ENCODE measurements at places on chromosomes 11 and 22. TPM values are rescaled to one million over a fixed set of nuclear protein-coding genes. Genes with fewer than 3 reads are reported as not detected.

DNA sequence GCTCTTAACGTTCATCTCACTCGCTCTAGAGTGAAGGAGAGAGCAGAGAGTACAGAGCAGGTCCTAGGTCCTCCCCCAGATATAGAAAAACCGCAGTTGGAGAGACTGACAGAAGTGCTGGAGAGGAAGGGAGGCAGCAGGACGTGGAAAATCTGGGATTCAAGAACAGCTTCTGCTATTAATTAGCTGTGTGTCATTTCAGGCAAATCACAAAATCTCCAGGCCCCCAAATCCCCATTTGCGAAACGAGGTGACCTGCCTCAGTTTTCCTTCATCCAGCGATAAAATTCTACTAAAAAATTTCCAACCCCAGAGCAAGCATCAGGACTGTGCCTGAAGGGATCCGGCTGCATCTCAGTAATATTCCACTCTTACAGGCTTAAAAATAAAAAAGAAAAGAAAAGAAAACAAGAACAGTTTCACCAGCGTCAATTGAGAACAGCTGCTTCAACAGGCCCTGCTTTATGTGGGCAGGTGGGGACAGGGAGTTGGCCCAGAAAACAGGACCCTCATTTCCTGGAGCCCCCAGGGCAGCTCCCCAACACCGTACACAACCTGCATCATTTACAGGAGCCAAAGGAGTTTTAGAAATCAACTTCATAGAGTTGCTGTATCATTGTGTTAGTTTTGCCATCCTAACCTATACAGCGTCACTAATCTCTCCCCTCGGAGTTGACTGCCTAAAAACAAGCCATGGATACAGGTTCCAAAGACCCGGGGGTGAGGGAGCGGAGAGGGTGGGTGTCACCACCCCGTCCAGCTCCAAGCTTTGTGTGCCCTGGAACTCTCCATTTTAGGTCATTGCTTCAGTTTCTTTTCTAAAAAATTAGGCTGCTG, 2.3 kb upstream of the MALAT1 start:
- no peak for DNase-seq

- no peak for DNase-seq
Observed at GRCh38 chr11:70367071-70367470, 31.3 kb upstream of the CTTN start.

DNA sequence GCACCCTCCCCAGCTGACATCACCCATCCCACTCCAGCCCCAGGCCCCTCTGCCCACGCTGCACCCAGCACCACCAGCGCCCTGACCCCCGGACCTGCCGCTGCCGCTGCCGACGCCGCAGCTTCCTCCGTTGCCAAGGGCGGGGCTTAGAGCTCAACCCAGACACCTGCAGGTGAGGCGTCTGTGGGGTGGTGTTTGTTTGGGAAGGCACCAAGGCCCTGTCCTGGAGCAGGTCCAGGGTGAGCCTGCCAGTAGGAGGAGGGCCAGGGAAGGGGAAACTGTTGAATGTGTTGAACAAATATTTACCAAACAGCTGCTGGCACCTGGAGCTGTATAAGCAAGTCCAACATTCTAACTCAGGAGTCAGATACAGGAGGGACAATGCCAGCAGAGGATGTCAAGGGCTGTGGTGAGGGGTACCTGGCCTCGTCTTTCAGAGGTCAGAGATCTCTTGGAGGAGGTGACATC, 3.1 kb downstream of the VEGFB start:
- no peak for DNase-seq

- no peak for DNase-seq
Observed at GRCh38 chr11:10050561-10050960, 243.5 kb downstream of the SBF2 start.

GRCh38 chr11:5596607-5597201, at the start of gene TRIM6:
Gene TRIM6, plus strand, starts transcription at chr11:5596637. Its CDS starts 261 bp downstream, at chr11:5596898.
- DNase-seq: peak; percentile 47

THAP12 gene
- 42.7 TPM for total RNA-seq

OTOG gene
- 0.13 TPM for total RNA-seq

SERHL2 gene
- 0.69 TPM for total RNA-seq

- peak; percentile 59 for DNase-seq
Observed at GRCh38 chr11:68632802-68633201, 51.5 kb upstream of the GAL start.

DNA sequence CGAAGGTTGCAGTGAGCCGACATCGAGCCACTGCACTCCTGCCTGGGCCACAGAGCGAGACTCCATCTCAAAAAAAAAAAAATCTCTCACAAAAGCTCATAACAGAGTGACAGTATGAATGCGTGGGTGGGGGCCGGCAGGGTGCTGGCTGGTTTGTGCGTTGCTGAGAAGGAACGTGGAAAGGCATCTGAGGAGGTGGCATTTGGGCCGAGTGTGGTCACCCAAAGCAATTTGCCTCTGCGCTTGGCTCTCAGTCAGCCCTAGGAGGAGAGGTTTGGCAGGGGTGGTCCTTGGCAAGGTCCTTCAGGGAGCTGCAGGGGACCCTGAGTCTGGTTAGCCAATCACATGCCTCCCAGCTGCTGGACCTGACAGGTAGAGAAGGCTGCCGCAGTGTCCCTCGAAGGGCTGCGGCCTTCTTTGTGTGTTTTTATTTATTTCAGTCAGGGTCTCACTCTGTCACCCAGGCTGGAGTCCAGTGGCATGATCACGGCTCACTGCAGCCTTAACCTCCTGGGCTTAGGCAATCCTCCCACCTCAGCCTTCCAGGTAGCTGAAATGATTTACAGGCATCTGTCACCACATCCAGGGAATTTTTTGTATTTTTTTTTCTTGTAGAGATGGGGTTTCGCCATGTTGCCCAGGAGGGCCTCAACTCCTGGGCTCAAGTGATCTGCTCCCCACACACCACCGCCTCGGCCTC, 23.5 kb upstream of the OSBPL5 start:
- no peak for DNase-seq

DNA sequence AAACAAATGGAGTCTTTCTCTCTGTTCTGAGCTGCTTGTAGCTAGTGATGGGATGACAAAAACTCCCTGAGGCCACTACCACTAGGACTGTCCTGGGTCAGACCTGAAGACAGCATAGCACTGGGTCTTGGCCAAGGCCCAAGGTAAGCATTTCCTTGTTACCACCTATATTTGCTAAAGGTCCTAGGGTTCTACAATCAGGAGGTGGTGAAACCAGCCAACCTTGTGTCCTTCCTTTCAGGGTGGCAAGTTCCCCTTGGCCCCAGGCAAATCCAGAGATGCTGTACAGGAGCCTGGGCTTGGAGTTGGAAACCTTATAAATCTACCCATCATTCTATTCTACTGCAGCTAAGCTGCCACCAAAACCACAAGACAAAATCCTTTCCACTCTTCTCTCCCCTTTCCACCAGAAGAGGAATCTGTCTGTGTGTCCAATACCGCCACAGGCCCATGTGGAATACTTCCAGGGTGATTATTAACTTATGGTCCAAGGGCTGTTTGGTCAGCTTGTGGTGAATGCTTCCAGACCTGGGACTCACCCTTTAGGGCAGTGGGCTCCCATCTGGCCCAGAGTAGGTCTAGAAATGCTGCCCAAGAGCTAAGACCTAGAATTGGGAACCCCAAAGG, 16.8 kb downstream of the SLC22A25 start:
- no peak for DNase-seq

OR4D5 gene
- total RNA-seq: not detected

GRCh38 chr11:122882189-122882856, at the start of gene JHY:
Gene JHY, plus strand, starts transcription at chr11:122882759. Its CDS starts 3,091 bp downstream, at chr11:122885850.
- DNase-seq: no peak

SMPD1 gene
- 24.8 TPM for total RNA-seq

DNA sequence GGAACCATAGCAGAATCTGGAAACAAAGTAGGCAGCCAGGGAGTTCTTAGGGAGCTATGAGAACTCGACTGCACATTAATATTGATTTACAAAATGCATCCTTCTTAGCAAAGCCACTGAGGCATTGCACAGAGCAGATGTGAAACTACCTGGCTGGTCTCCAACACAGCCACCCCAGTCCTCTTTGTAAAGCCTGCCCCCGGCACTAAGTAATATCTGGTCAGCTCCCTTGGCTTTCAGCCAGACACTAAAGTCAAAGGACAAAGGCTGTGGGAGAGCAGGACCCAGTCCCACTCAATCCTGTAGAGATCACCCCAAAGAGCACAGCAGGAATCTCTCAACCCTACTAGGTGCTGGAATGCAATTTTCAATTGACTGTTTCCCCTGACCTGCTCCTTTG, 12.8 kb downstream of the XRRA1 start:
- DNase-seq: no peak

DNA sequence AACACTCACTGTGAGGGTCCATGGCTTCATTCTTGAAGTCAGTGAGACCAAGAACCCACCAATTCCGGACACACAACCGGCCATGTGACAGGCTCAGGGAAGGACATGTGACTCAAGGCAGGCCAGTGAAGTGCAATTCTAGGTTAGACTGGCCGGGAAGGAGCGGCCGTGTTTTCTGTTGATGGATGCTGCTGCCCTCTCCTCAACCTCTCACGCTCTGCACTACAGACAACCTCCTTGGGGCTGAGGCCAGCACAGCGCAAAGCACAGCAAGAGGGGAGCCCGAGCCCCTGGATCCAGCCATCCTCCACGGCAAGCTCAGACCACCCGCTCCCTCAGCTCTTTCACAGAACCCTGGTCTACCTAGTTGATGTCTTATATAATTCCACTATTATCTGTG, 2.8 kb downstream of the NUDT8 start:
- DNase-seq: no peak

GDPD4 gene
- total RNA-seq: not detected

GRCh38 chr22:24760708-24761306, 13.7 kb downstream of the PIWIL3 start:
- no peak for DNase-seq

NAALADL1 gene
- total RNA-seq: not detected

MUC5AC gene
- not detected for total RNA-seq

DNA sequence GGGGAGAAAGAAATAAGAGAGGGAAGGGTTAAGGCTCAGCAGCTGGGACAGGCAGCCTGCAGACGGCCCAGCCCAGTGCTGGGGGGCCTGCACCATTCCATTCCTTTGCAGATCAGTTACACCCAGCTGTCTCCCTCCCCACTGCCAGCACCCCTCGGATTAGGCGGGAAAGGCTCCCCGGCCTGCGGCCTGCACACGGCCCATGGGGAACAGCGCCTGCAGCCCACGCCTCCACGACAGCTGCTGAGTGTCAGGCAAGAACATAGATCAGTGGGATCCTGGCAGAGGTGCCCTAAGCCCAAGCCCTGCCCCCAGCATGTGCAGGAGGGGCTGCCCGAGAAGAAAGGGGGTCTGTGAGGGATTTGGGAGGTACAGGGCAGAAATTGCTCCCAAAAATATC, 65.8 kb upstream of the MYOD1 start:
- DNase-seq: no peak

USP2 gene
- total RNA-seq: 1.5 TPM

- no peak for DNase-seq
Observed at GRCh38 chr11:126332221-126332711, 23.2 kb upstream of the ST3GAL4 start.

CDC42EP2 gene
- 37.7 TPM for total RNA-seq

GRCh38 chr11:17736930-17737817, 2.6 kb downstream of the KCNC1 start:
- no peak for DNase-seq

GRCh38 chr11:117220568-117220967, 11.3 kb downstream of the PCSK7 start:
- no peak for DNase-seq

ESAM gene
- total RNA-seq: 490 TPM

DNA sequence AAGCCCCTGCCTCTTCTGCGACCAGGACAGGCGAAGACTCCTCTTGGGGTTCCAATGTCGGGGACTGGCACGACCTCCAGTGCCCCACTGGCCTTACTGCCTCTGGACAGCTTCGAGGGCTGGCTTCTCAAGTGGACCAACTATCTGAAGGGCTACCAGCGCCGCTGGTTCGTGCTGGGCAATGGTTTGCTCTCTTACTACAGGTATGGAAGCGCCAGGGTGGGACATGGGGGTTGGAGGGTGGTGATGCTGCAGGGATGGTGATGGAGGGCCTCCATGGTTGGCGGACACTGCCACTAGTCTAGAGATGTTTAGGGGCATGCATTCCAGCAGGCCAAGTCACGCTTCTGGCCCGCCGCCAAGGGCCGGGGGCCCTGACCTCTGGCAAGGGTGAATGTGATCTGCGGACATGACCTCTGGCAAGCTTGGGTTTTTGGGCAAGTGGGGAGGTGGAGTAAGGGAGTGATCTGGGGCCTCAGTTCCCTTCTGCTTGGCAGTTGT, 727 bp downstream of the OSBP2 start:
- DNase-seq: no peak

DNA sequence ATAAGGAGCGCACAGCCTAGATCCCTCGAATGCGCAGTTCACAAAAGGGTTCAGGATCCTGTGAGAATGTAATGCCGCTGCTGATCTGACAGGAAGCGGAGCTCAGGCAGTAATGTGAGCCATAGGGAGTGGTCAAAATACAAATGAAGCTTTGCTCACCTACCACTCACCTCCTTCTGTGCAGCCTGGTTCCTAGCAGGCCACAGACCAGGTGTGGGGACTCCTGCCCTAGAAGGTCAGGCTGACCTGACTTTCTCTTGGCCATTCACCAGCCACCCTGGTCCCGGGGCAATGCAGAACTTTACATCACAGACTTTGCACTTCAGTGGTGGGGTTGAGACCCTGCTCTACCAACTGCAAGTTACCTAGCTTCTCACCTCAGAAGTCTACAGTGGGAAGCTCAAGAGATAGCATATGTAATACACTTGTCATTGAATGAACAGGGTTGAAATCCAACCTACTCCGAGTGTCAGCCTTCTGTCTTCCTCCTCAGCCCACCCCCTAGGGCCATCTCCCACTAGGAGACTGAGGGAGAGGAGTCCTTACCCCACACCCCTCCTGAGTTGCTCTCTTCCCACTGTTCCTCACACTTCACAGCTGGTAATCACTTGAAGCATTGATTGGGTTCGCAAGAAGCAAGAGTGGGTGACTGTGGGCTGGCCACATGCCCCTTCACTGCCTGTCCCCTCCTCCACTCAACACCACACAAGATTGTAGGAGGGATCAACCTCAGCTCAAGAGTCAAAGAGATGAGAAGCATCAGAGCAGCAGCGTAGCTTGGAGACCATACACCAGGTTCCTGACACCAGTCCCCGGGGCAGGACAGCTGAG, 2.0 kb upstream of the KCNJ1 start:
- DNase-seq: no peak

DNA sequence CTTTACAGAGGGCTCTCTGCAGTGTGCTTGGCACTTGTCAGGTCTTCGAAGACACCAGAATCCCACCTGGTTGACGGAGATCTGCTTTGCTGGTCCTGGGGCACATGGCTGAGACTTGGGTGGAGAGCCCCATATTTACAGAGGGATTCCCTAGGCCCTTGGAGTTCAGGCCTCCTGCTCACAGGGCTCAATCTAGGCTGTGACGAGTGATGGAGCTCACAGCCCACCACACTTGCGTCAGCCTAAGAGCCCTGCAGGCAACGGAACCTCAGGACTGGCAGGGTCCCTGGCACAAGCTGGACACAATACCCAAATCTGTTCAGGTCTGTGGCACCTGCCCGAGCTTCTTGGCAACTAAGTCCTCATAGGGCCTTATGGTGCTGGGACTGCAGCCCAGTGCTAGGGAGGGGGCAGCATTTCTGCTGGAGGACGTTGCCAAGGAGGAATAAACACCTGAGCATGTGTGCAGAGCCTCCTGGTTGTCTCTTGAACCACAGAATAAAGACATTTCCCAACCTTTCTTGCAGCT, 59.1 kb downstream of the KCNC1 start:
- DNase-seq: no peak

- peak; percentile 12 for DNase-seq
Observed at GRCh38 chr22:25281675-25282345, 62.4 kb downstream of the CRYBB2 start.

All from endothelial cell (in vitro differentiated cells).